ENCODE measurements at places on chromosomes 4 and X. TPM values are rescaled to one million over a fixed set of nuclear protein-coding genes. Genes with fewer than 3 reads are reported as not detected.

Gene SSX3
- not detected for total RNA-seq

Gene TLR8
- total RNA-seq: not detected

Gene HDAC8
- 25.8 TPM for total RNA-seq

Gene DDX53
- not detected for total RNA-seq

Gene MAGEB2
- total RNA-seq: not detected

Gene NLGN4X
- not detected for total RNA-seq

Gene CLIC2
- total RNA-seq: not detected

Gene PRKG2
- 2.5 TPM for total RNA-seq

Gene STAP1
- not detected for total RNA-seq

Gene TMEM187
- 10.3 TPM for total RNA-seq

Gene SOD3
- not detected for total RNA-seq

Gene USP9X
- 41.4 TPM for total RNA-seq

Gene CYTL1
- total RNA-seq: not detected

Gene SPANXA1
- total RNA-seq: not detected

Gene RAP1GDS1
- 89.6 TPM for total RNA-seq

Gene NUDT9
- total RNA-seq: 13.0 TPM

Gene HTR2C
- not detected for total RNA-seq

Gene BANK1
- 0.16 TPM for total RNA-seq

Gene ARMCX2
- total RNA-seq: 45.7 TPM

Gene ENPEP
- total RNA-seq: not detected

Gene FDCSP
- not detected for total RNA-seq

Gene GNPDA2
- 15.5 TPM for total RNA-seq

Gene CENPVL1
- total RNA-seq: not detected

Gene C4orf51
- not detected for total RNA-seq
